ENCODE measurements at places on chromosomes 11 and 22. TPM values are rescaled to one million over a fixed set of nuclear protein-coding genes. Genes with fewer than 3 reads are reported as not detected.

DNA sequence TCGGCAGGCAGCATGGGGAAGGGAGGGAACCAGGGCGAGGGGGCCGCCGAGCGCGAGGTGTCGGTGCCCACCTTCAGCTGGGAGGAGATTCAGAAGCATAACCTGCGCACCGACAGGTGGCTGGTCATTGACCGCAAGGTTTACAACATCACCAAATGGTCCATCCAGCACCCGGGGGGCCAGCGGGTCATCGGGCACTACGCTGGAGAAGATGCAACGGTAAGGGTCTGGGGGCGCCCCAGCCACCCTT is 204 bp downstream of the FADS2 start:
- DNase-seq, result no peak
- peak overlapping the region; percentile 78 for H3K27ac ChIP-seq
- peaks cover 4% of the 10 kb centered on the region for H3K36me3 ChIP-seq
- H3K4me1 ChIP-seq, result peaks cover 35% of the 10 kb centered on the region
- H3K4me3 ChIP-seq, result peak overlapping the region; percentile 91
- H3K27me3 ChIP-seq, result peaks cover 16% of the 10 kb centered on the region

Gene GLYATL1
- not detected for total RNA-seq

Gene DAGLA
- total RNA-seq, result 2.1 TPM

DNA sequence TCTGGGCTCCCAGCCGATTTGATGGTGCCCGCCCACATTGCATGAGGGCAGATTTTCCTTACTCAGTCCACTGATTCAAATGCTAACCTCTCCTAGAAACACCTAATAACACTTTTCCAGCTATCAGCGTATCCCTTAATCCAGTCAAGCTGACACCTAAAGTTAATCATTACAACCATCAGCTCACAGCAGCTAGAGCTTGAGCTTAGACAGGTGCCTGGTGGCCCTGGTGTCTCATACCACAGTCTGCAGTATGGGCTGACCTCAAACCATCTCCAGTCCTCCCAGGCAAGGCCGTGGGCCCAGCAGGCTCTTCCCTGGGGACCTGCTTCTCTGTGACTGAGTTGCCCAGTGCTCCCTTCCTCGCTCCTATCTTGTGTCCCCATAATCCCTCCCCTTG is 174.4 kb upstream of the NECTIN1 start:
- no peak overlapping the region for H3K27ac ChIP-seq
- peaks cover 57% of the 10 kb centered on the region for H3K27me3 ChIP-seq
- DNase-seq, result no peak
- peaks cover 2% of the 10 kb centered on the region for H3K36me3 ChIP-seq

- H3K4me1 ChIP-seq, result no peaks in the 10 kb centered on the region
- H3K4me3 ChIP-seq, result no peak overlapping the region
- H3K27me3 ChIP-seq, result peaks cover 39% of the 10 kb centered on the region
- no peaks in the 10 kb centered on the region for H3K36me3 ChIP-seq
- no peak overlapping the region for H3K27ac ChIP-seq
Measured at GRCh38 chr11:121163658-121164308, 62.7 kb downstream of the TECTA start.

DNA sequence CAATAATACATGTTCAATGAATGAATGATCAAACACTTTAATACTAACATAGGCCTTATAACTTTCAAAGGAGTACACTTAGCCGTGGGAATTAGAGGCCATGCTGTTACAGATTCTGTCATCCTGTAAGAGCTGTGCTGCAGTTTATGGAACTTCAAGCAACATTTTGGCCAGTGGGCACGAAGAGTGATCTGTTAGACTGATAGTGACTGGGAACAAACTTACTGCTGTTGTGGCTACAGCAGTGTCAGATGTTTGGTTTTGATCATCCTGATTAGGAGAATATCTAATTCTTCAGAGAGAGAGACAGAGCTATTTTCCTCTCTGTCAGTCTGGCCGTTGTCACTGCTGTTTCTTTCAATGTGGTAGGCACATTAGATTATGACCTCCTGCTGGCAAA is 348.9 kb downstream of the NELL1 start:
- no peak for DNase-seq
- H3K4me3 ChIP-seq, result no peak overlapping the region
- H3K36me3 ChIP-seq, result no peaks in the 10 kb centered on the region
- H3K27ac ChIP-seq, result no peak overlapping the region
- no peaks in the 10 kb centered on the region for H3K27me3 ChIP-seq

DNA sequence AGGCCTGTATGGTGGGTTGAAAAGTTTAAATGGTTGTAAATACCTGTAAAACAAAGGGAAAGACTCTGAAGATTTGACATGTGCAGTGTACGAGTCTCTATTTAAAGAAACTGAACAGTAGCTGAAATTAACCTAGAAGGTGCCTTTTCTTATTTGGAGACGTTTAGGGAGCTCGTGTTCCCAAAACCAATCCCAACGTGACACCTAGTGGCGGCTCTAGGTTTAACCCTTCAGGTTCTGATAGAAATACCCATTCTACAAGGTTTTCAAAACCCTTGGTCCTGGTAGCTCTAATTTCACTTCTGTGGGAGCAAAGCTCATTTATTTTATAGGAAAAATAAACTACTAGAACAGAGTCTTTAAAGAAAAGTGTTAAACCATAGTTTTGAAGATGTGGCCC is 258.3 kb downstream of the LRRC4C start:
- H3K27ac ChIP-seq, result no peak overlapping the region
- no peak for DNase-seq
- H3K27me3 ChIP-seq, result no peaks in the 10 kb centered on the region
- H3K36me3 ChIP-seq, result no peaks in the 10 kb centered on the region
- no peaks in the 10 kb centered on the region for H3K4me1 ChIP-seq

DNA sequence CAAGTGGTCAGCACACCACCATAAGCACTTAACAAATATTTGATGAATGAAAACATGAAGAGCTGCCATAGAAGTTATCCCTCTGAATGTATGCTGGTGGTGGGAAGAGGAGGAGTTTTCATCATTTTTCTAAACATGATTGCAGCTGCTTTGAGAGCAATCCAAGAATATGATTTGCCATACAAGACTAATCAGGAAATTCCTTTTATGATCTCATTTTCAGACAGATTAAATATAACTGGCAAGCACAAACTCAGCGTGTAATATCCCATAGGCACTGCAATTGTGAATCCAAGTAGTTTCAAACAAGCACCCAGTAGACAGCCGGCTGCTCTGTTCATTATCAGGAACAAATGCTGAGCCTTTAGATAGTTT is 505.7 kb upstream of the LUZP2 start:
- H3K27ac ChIP-seq, result no peak overlapping the region
- no peaks in the 10 kb centered on the region for H3K36me3 ChIP-seq
- no peaks in the 10 kb centered on the region for H3K4me1 ChIP-seq
- H3K27me3 ChIP-seq, result no peaks in the 10 kb centered on the region
- DNase-seq, result no peak

Gene RHBDD3
- total RNA-seq, result 11.3 TPM

- no peak overlapping the region for H3K27ac ChIP-seq
- H3K36me3 ChIP-seq, result no peaks in the 10 kb centered on the region
- H3K27me3 ChIP-seq, result peaks cover 5% of the 10 kb centered on the region
- no peak for DNase-seq
- H3K4me3 ChIP-seq, result no peak overlapping the region
Measured at GRCh38 chr11:78995171-78995570, 420.5 kb upstream of the NARS2 start.

Gene ZFTA
- 1.9 TPM for total RNA-seq

DNA sequence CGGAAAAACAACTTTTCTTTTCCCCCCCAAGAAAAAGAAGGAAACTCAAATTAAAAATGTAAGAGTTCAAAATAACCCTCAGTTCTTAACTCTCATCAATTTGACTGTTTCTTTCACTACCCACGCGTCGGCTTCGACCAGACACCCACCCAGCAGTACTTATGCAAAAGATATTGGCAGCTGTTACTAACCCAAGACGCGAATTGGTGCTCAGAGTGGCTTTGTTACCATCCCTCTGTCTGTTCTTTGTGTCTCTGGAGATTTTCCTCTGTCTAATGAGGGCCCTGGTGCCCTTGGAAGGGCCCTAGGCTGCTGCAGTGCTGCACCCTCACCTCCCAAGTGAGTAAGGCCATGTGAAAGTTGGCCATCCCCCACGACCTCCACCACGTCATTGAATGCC is 180.5 kb upstream of the NECTIN1 start:
- no peak for DNase-seq
- no peaks in the 10 kb centered on the region for H3K4me1 ChIP-seq
- H3K27ac ChIP-seq, result no peak overlapping the region

Gene HIC2
- total RNA-seq, result 11.9 TPM

DNA sequence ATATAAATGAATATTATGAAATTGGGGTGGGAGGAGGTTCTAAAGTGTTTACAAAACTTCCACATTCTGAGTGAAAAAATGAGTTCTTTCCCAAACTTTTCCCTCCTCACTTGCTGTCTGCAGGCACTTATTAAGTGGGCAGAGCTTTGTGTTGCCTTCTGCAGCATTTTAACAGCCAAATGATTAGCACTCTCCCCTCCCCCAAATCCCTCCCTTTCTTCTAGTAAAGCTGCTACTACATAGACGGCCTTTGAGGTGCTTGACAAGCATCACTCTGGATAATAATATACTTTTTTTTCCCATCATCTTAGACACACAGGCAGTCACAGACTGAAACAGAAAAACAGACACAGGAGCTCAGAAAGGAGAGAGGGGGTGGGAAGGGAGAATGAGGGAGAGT is 493.5 kb downstream of the DLG2 start:
- no peaks in the 10 kb centered on the region for H3K27me3 ChIP-seq
- no peak overlapping the region for H3K27ac ChIP-seq
- H3K36me3 ChIP-seq, result no peaks in the 10 kb centered on the region

DNA sequence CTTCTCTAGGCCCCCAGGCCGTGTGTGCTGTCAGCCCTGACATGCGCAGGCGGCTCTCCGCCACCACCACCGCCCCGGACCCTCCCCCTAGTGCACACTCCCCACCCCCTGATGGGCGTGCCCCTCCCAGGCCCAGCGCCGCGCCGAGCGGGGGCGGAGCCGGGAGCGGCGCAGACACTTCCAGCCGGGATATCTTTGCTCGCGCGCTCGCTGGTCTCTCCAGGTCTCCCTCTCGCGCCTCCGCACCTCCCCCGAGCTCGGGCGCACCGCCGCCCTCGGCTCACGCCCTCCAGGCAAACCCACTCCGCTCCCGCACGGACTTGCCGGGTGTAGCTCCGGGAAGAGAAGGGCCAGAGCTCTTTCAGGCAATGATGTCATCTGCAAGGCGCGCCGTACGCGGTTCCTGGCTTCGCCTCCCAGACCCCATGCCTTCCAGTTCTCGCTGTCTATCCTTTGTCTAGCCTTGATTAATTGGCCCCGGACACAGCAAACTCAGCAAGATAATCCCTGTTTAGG is at the start of gene SCN3B:
Gene SCN3B, minus strand, starts transcription at position 59 of the 516 bp plus-strand sequence. CDS start 823 bp downstream, outside the sequence.
- peaks cover 43% of the 10 kb centered on the region for H3K27me3 ChIP-seq
- no peaks in the 10 kb centered on the region for H3K4me1 ChIP-seq
- no peak within 1 kb of the TSS for H3K27ac ChIP-seq

Gene SPON1
- total RNA-seq, result 7.3 TPM

Gene DDIAS
- total RNA-seq, result 0.52 TPM

DNA sequence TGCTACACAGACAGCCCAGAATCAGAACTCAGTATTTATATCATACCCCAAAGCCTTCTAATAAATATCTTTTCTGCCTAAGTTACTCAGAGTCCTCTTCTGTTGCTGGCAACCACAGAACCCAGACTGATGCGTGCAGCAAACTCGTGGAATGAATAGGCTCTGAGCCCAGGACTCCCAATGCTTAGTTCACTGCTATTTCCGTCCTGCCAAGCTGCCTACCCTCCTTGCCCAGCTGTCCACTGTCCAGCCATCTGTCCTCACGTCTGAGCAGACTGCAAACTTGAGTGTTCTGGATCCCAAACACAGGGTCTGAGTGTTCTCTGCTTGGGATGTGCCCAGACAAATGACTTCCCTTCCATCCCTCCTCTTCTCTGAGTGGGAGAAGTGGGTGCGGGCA is 19.4 kb downstream of the PTPN5 start:
- peaks cover 6% of the 10 kb centered on the region for H3K36me3 ChIP-seq
- DNase-seq, result no peak
- H3K4me1 ChIP-seq, result peaks cover 5% of the 10 kb centered on the region
- H3K27me3 ChIP-seq, result peaks cover 36% of the 10 kb centered on the region
- H3K4me3 ChIP-seq, result no peak overlapping the region

DNA sequence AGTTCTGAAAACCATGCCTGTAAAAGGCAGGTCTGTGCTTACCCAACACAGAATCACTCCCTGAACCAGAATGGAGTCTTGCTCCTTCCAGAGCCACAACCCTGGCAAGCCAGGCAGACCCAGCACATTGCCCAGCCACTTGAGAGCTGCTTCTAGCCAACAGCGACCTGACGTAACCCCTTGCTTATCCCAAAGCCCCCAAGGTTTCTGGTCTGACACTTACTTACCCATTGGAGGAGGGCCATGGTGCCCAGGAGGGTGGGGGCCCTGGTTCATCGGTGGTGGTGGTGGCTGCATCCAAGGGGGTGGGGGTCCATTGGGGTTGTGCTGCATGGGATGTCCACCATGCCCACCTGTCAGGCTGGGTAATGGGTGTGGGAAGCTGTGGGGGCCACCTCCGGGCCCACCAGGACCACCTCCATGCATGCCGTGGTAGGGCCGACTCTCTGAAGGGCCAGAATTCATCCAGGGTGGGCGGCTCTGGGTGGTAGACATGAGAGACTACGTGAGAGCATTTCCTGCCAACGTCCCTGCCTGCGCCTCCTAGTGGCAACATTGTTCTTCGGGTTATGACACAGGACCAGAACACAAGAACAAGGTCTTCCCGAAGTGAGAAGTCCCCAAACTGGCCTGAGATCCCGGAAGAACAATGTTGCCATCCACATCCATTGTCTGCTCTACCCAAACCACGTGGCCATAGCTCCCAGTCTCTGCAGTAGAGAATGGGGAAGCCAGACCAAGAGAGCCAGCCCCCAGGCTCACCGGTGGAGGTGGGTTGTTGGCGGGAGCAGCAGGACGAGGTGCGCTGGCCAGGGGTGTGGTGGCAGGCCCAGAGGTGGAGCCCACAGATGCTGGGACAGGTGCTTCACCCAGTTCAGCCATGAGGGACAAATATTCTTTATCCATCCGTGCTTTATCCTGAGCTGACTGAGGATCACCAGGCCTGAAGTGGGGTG is 7.8 kb upstream of the PYGM start:
- peak overlapping the region; percentile 95 for H3K4me3 ChIP-seq
- H3K27me3 ChIP-seq, result no peaks in the 10 kb centered on the region
- DNase-seq, result peak; percentile 79
- peaks cover 64% of the 10 kb centered on the region for H3K4me1 ChIP-seq

DNA sequence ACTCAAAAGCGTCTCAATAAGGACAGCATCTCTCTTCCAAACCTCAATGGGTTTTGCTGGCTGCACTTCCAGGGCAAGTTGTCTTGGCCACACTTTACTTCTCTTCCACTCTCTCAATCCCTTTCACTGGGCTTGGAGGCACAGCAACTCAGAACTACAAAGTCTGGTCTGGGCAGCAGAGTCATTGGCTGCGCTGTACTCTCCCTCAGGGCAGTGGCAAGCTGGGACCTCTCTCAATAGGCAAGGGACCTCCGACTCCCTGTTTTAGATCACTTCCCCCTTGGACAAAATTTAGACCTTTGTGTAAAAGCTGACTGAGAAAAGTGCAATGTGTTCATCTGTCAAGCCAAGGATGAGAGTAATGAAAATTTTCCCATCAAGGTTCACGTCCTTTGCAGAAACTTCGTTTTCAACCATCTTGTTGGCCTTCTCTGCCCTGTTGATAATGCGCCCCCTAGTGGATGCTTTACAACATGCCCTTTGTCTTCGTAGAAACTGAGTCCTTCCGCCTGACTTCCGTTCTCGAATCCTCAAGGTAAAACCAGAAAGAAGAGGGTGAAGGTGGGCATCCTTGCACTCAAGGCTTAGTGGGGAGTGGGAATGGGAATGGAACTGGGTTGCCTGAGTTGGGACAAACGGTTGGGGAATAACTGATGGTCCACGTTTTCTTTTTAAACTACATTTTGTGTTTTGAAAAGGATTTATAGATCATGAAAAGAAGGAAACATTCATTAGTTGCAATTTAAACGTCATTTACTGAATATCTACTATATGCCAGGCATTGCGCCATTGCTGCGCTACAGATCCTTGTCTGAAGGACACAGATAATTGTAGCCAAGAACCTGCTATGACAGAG is 99.1 kb downstream of the CD44 start:
- no peaks in the 10 kb centered on the region for H3K27me3 ChIP-seq
- H3K36me3 ChIP-seq, result peaks cover 1% of the 10 kb centered on the region

Measured in T-helper 17 cell (primary cell).